Activated naive CD4-positive, alpha-beta T cell treated with anti-CD3 and anti-CD28 coated beads for 36 hours (primary cell): ENCODE measurements at places on chromosomes 2 and 18.

DNA sequence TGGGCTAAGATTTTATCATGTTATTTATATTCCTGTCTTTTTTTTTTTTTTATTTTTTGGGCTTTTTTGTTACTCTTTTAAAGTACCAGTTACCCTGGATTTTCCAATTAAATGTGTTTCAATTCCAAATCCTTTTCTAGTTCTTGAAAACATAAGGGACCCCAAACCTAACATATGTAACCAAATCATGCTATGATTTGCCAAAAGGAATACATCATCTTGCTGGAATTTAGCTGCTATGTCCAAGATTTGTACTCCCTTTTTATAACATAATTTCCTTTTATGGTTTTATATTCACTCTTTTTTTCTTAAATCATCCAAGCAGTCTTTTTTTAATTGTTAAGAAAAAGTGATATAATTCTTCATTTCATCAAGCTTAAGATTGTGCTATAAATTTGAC is 60.9 kb upstream of the DSEL start:
- DNase-seq = no peak

- DNase-seq = no peak
Observed at GRCh38 chr2:148554459-148555247, 89.9 kb upstream of the EPC2 start.

GRCh38 chr2:68216454-68217310 is 35.6 kb downstream of the PPP3R1 start:
- DNase-seq = no peak

- no peak for DNase-seq
Observed at GRCh38 chr2:76861708-76862107, 660.5 kb downstream of the LRRTM4 start.

DNA sequence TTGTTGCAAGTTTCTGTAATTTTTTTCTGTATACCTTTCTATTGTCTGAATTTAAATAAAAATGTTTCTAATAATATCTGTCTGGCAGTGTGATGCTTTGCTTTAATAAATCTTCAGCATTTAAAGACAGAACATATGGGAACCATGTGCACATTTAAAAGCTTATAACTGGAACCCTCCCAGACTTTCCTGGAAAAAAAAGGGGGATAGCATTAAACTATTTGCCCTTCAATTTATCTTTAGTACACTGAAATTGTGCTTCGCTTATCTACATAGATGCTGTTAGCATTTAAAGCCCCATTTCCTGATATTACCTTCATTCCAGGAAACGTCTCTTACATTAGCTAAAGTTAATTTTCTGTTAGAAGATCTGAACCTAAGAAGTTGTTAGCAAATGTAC is 64.6 kb downstream of the ZC3H6 start:
- DNase-seq = no peak

- no peak for DNase-seq
Observed at GRCh38 chr2:185745864-185746859, 7.6 kb downstream of the FSIP2 start.

GRCh38 chr2:168694173-168694572 is 108.3 kb upstream of the NOSTRIN start:
- no peak for DNase-seq

DNA sequence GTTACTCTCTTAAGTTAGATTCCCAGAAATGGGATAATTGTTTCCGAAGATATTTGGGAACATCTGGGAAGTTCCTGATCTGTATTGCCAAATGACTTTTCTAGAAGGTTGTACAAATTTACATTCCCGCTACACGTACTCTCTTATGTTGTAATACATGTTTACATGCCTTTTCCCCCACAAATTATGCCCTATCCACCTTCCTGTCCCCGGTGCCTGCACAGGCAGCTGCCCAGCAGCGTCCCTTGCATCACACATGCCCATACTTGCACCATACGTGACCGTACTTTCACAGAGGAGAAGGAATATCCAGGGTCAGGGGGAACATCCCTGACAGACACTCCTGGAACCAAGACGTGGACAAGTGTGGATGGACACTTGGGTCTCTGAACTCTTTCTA is 24.2 kb upstream of the KLF11 start:
- no peak for DNase-seq

DNA sequence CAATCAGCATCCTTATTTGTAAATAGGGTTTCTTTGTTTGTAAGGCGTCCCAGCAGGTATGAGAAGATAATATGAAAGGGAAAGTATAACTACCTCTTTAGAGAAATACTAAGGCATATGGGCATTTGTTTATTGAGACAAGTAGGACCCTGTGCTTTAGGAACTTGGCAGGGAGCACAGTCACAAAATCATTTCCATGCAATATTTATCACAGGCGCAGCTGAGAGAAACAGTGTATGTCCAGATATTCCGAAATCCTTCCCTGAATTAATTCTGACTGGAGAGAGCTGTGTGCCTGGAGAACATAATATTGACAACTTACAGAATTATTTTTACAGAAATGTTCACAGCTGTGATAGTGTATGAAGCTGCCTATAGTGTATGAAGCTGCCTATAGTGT is 416.7 kb downstream of the THSD7B start:
- DNase-seq = no peak

DNA sequence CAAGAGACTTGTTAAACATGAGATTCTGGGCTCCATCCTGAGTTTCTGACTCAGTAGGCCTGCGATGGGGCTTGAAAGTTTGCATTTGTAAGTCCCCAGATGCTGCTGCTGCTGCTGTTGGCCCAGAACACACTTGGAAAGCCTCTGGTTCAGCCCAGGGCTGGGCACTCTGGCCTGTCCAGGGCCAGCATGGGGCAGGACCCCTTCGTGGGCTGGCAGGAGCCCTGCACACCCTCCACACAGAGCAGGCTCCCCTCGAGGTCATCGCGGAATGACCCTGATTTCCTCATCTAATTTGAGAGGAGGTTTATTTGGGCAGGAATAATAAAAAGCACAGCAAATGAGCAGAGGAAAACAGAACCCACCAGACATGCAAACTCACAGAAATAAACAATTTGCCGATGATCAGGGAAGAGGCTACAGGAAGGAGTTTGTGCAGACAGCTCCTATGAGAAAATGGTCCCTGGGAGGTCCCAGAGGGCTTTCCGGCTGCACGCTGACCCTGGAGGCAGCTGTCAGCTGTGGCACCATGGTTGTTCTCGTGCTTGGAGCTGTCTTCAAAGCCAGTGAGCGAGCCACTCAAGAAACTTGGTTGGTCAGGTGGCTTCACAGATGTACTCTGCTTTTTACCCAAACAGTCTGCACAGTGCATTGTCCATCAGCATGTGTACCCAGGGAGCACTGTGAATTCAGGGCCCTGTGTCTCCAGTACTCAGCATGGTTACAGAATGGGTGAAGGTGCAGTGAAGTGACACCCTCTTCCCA is 119.3 kb downstream of the GLI2 start:
- no peak for DNase-seq

GRCh38 chr18:76370201-76370600 is 124.8 kb downstream of the ZNF516 start:
- no peak for DNase-seq

DNA sequence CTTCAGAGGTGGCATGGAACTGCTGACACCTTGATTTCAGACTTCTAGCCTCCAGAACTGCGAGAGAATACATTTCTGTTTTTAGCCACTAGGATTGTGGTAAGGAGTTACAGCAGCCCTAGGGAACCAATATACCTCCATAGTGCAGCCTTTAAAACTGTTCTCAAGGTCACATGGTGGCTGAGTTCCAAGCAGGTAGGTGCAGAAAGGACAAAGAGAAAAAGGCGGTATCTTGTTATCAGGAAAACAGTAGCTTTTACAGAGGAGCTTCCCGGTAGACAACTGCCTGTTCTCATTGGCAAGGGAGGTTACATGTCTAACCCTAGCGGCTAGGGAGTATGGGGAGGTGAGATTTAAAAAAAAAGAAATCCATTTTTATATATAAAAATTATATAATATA is 96.2 kb upstream of the BCL2L11 start:
- DNase-seq = no peak

DNA sequence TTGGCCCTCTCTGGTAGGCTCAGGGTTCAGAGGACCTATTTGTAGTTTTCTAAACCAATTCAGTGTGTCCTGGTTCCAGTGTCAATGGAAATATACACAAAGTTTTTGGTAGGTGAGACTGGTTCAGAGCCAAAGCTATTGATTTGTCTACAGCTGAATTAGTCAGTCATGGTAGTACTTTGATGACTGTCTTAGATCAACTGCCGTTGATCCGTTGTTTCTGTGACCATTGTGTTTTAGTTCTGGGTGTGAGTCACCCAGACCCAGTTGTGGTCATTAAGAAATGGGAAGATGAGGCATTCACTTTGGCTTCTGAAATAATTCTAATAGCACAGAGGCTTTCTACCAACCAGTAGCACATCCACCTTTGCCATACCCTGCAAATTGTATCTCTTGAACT is 16.0 kb upstream of the RPE start:
- DNase-seq = no peak

DNA sequence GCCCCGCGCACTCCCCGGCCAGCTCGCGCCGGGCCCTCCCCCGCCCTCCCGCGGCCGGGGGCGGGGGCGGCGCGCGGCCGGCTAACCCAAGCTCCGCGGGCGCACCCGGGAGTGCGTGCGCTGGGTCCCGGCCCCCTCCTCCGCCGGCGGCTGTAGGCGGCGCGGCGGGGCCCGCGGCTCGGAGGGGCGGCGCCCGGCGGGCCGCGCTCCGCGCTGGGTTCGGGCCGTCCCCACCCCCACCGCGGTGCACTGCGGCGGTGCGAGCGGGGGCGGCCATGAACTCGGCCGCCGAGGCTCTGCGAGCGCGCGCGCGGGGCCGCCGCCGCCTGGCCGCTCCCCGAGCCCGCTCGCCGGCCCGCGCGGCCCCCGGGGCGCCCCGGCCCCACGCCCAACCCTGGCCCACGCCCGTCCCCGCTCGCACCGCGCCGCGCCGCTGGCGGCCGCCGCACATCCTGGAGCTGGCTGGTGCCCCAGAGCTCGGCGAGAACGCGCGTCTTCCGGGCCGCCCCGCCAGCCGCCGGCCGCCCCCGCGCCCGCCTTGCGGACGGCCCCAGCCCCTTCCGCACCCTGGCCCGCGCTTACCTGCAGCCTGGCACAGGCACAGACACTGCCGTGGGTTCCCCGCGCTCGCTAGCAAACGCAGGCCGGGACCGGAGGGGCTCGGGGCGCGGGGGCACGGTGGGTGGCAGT is at the start of gene ZBTB14:
Gene ZBTB14 (minus strand): TSS at position 496 of the 690 bp plus-strand sequence. CDS start 2,480 bp downstream, outside the sequence.
- peak; percentile 71 for DNase-seq

GRCh38 chr2:18284331-18284730 is 276.1 kb downstream of the RDH14 start:
- no peak for DNase-seq

DNA sequence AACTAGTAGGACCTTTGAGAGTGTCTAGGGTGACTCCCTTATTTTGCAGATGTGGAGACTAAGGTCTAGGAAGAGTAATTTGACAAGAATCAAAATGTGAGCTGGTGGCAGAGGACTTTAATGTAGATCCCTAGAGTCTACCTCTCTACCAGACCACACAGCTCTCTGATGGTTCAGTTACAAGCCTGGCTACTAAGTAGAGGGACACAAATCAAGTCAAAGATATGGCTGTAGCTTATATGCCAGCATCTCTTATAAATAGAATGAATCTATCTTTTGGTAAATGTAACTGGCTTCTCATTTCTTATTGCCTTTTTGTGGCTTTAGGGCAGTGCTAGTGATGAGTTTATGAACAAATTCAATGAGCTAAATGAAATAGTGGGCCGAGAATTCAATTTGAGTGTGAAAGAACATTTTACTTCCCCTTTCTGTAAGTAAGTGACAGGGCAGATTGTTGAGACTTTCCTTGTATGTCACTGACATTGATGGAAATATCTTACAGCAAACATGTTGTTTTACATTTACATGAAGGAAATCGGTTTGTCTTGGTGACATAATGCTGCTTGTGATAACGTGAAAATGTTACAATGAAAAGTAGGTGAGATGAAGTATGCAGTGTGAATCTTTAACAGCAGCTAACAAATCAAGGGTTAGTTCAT is 28.3 kb downstream of the CSRNP3 start:
- no peak for DNase-seq

DNA sequence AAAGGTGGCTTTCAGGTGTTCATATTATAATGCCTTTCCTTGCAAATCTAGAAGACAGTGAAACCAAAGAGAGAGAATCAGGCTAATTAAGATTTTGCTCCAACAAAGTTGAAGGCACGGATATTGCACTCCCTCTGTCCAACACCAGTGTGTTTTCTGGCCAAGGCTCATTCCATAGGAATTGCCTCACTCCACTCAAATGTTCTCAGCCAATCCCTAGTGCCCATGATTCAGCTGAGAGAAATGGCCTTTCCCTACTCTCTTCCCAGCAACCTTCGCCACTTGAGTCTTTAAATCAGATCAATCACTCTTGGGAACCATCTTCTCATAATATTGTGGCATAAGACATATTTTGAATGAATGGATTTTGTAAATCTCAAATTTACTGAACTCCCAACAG is 768.2 kb upstream of the ACVR2A start:
- DNase-seq = no peak

DNA sequence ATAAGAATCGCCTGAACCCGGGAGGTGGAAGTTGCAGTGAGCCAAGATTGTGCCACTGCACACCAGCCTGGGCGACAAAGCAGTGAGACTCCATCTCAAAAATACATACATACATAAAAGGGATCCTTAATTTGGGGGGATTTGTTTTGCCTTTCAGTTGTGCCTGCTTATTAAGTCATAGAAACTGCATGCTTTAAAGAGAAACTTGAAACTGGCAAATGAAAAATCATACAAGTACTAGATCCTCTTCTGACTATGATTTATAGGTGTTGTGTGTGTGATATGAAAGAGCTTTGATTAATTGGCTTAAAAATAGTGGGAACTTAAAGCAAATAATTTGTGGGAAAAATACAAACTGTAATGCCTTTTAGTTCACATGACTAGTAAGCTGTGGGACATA is 963.7 kb downstream of the CNTNAP5 start:
- DNase-seq = no peak

DNA sequence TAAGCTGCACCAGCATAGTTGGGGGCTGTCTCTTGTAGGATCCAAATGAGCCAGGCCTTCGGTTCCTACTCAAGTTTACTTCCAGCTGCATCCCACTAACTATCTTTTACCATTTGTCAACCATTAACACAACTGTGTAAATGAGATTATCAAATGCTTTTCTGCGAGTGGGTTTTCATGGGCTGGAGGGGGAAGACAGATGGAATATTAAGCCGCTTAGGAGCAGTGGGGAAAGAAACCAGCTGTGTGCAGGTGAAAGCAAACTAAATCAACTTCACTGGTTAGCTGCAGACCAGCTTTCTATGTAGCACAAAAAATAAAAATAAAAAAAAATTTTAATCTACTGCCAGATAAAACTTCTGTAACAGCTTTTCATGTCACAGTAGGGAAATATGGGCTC is 307.3 kb upstream of the FBXO11 start:
- no peak for DNase-seq

- no peak for DNase-seq
Observed at GRCh38 chr2:96209011-96209728, 543 bp upstream of the STARD7 start.

GRCh38 chr2:149040451-149040850 is 2.0 kb downstream of the LYPD6B start:
- peak; percentile 73 for DNase-seq

DNA sequence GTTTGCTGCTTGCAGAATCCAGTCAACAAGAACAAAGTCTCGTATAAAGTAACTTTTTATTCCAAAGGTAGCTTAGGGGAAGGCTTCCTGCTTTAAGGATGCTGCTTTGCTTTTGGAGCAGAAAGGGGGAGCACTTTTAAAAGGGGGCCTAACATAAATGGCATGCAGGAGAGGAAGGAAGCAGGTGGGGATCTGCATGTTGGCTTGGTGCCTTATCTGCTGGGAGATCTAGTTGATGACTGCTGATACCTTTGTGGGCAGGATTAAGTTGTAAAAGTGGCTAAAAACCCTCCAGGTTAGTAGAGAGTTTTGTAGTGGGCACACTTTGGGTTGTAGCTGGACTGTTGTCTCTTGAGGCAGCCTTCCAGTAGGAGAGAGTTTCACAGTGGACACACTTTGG is 22.5 kb downstream of the UBR3 start:
- DNase-seq = no peak

- DNase-seq = no peak
Observed at GRCh38 chr2:163455815-163456214, 280.0 kb downstream of the FIGN start.
